ENCODE measurements at places on chromosomes 5 and 9.

GRCh38 chr9:91658513-91659105 is 235.0 kb upstream of the NFIL3 start:
- no peaks in the 10 kb centered on the region for H3K36me3 ChIP-seq
- H3K4me1 ChIP-seq, result no peaks in the 10 kb centered on the region
- no peak for DNase-seq
- no peak overlapping the region for H3K4me3 ChIP-seq
- peaks cover 4% of the 10 kb centered on the region for H3K27me3 ChIP-seq
- H3K27ac ChIP-seq, result no peak overlapping the region

GRCh38 chr5:157193699-157194424 is 13.2 kb downstream of the ITK start:
- H3K27me3 ChIP-seq, result peaks cover 4% of the 10 kb centered on the region
- H3K36me3 ChIP-seq, result no peaks in the 10 kb centered on the region
- H3K4me1 ChIP-seq, result peaks cover 7% of the 10 kb centered on the region
- no peak for DNase-seq
- no peak overlapping the region for H3K4me3 ChIP-seq

- H3K4me1 ChIP-seq, result peaks cover 12% of the 10 kb centered on the region
- no peak overlapping the region for H3K4me3 ChIP-seq
- peaks cover 17% of the 10 kb centered on the region for H3K36me3 ChIP-seq
- DNase-seq, result no peak
- H3K27ac ChIP-seq, result no peak overlapping the region
These were observed 93.9 kb downstream of the SLC44A1 start for GRCh38 chr9:105338308-105338707.

DNA sequence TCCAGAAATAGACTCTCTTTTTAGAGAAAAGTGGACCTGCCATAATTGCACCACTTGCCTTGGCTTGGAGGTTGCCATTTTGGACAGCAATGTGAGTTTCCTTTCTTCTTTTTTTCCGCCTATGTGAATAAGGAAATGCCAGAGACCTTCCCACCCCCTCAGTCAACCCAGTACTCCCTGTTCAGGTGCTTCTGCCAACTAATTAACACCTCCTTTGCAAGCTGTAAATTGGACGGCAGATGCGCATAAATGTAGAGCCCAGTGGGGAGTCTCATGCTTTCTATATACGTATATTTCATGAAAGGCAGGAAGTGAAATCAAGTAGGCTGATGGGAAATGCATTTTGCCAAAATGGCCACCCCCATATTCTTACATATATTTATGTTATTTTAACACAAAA is 269.8 kb upstream of the RFX3 start:
- no peak overlapping the region for H3K4me3 ChIP-seq
- H3K27me3 ChIP-seq, result peaks cover 7% of the 10 kb centered on the region
- no peak for DNase-seq
- H3K4me1 ChIP-seq, result no peaks in the 10 kb centered on the region
- H3K27ac ChIP-seq, result no peak overlapping the region

- H3K27ac ChIP-seq, result no peak overlapping the region
- H3K36me3 ChIP-seq, result no peaks in the 10 kb centered on the region
- DNase-seq, result no peak
- no peaks in the 10 kb centered on the region for H3K27me3 ChIP-seq
These were observed 182.6 kb downstream of the ASTN2 start for GRCh38 chr9:117232281-117232680.

Measured in activated B cell treated with CpG ODN at 0.5 μM for 24 hours (primary cell).